ENCODE measurements at places on chromosomes 2 and 18.

DNA sequence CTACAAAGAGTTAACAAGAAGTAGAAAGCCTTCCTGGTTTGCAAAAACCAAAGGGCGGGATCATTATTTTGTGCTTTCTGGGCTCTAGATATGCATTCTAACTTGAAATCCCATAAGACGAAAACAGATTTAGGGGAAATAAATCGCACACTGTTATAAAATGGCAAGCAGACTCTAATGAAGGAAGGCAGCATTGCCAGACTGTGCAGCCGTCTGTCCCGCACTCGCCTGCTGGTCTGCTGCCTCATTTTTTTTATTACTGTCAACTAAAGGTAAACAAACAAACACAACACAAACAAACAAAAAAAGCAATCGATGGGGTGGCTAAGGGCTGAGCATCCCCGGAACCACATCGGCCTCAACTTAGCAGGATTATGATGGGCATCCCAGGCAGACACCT is 24.4 kb downstream of the ZNF521 start:
- DNase-seq: no peak

GRCh38 chr2:119004602-119005001 is 62.6 kb downstream of the MARCO start:
- DNase-seq: no peak

DNA sequence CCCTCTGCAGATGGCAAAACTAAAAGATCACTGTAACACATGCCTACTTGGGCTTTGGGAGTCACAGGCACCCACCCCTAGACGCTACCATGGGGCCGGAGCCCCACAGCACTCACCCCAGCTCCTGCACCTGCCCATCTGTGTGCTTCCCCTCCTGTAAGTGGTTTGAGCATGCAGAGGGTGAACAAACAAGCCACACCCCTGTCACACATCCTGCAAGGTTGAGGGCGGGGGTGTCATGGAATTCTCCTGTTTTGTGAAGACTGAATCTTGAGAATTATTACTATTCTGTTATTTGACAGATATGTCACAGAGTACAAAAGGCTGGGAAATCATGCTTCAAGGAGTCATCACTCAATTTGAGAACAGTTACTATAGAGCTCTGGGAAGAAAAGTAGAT is 60.9 kb downstream of the RFTN2 start:
- no peak for DNase-seq

DNA sequence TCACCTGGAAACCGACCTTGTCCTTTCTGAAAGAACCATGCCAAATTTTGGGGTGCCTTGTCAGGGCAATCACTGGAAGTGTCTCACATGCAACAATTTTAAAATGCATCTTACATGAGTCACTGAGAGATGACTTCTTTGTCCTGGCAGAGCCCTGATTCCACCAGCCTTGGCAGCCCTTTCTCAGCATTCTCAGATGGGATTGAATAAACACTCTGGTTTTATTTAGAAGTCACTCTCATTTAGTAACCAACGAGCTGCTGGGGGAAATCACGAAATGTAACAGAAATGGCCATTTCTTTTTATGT is 3.8 kb upstream of the ATP8B1 start:
- DNase-seq: no peak

GRCh38 chr2:67948506-67948905 is 114.3 kb downstream of the C1D start:
- DNase-seq: no peak

GRCh38 chr2:221166292-221166691 is 405.8 kb downstream of the EPHA4 start:
- DNase-seq: no peak

DNA sequence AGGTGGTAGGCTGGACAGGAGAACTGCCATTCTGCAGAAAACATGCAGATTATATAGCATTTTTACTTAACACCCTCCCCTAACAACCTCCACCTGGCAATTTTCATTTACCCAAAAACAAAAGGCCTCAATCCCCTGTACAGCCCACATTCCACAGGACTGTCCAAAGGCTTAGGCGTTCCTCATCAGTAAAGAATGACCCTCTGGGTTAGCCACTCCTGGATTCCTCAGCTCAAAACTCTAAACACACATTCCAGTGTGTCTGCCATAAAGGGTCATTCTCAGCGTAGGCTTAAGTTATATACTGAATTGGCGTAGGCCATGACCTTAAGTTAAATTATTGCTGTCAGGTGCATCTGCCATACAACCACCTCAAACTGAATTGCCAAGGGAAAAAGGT is 261.8 kb upstream of the CHAC2 start:
- no peak for DNase-seq

GRCh38 chr2:101149241-101150192 is 1.7 kb downstream of the TBC1D8 start:
- DNase-seq: no peak

- no peak for DNase-seq
Measured at GRCh38 chr2:47225061-47225783, 70.1 kb upstream of the STPG4 start.

GRCh38 chr18:32773382-32773712 is 524 bp upstream of the KLHL14 start:
- no peak for DNase-seq

DNA sequence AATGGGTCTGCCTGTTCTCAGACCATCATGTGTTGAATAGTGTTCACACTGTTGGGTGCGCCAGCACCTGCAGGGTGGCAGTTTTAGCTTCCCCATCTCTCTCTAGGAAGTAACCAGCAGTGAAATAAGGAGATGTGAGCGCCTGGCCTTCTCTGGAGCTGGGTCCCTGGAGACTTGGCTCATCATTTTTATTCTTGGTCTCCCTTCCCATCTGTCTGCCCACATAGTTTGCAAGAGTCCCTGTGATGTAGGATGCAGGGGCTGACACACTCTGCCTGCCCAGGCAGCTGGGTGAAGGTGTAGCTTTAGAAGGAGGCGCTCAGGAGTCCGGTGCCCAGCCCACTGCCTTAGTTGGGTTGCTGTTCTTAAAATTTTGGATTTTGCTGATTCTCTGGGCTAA is 172.2 kb downstream of the LDLRAD4 start:
- no peak for DNase-seq

DNA sequence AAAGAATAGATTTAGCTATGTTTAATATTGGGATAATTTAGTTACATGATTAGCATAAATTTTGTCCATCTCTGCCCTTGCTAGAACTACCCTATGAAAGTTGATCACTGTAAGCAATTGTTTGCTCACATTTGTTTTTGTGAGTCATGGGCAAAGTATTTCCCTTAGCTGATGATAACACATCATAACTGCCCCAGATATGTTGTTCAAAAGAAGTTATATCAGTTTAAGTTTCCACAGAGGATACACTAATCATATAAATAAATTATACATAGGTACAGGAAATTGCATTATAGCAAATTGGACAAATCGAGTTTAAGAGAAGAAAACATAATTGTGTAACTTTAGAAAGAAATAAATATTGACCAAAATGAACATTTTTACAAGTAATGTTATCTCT is 223.2 kb upstream of the PIK3C3 start:
- DNase-seq: no peak

GRCh38 chr2:20675701-20676352 is 8.9 kb downstream of the GDF7 start:
- no peak for DNase-seq

GRCh38 chr2:146979746-146980145 is 865.1 kb upstream of the ACVR2A start:
- DNase-seq: no peak

DNA sequence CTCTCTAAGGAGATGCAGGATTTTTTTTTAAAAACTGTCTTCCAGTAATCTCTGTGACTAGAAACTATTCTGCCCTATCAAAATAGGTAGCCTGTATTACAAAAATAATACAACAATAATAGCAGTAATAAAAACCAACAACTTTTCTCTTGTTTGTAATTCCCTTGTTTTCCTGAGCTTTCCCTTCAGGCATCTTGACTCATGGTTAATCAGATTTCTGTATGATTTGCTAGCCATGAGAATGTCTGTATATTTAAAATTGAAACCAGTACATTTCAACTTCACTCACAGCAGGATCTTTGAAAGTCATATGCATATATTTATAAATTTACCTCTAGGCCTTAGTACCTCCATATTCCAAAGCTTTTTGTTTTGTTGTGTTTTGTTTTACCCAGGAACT is 38.2 kb downstream of the SLC4A10 start:
- DNase-seq: no peak
